ENCODE measurements at places on chromosomes 7 and 10. TPM values are rescaled to one million over a fixed set of nuclear protein-coding genes. Genes with fewer than 3 reads are reported as not detected.
A peak's percentile ranks its signal among the peaks of the same experiment; 100 is the strongest.

GRCh38 chr7:27998382-27998781, 182.2 kb downstream of the JAZF1 start:
- no peaks in the 10 kb centered on the region for H3K27me3 ChIP-seq
- no peak overlapping the region for H3K27ac ChIP-seq
- no peaks in the 10 kb centered on the region for H3K4me1 ChIP-seq
- H3K4me3 ChIP-seq, result no peak overlapping the region
- no peaks in the 10 kb centered on the region for H3K36me3 ChIP-seq
- DNase-seq, result no peak

- no peaks in the 10 kb centered on the region for H3K27me3 ChIP-seq
- DNase-seq, result peak; percentile 91
- peaks cover 3% of the 10 kb centered on the region for H3K36me3 ChIP-seq
- peaks cover 19% of the 10 kb centered on the region for H3K4me1 ChIP-seq
- peak within 1 kb of the TSS; percentile 98 for H3K27ac ChIP-seq
Observed at GRCh38 chr10:73413528-73414229, at the start of gene ANXA7. ANXA7 (minus strand) TSS chr10:73414058; CDS start chr10:73400856, 13,202 bp downstream.

- no peak for DNase-seq
- H3K4me1 ChIP-seq, result peaks cover 44% of the 10 kb centered on the region
- peak overlapping the region; percentile 84 for H3K4me3 ChIP-seq
- no peaks in the 10 kb centered on the region for H3K36me3 ChIP-seq
Observed at GRCh38 chr10:69803809-69804208, 2.1 kb downstream of the COL13A1 start.

- H3K27me3 ChIP-seq, result peaks cover 18% of the 10 kb centered on the region
- H3K27ac ChIP-seq, result no peak overlapping the region
- H3K36me3 ChIP-seq, result no peaks in the 10 kb centered on the region
- peaks cover 10% of the 10 kb centered on the region for H3K4me1 ChIP-seq
- H3K4me3 ChIP-seq, result no peak overlapping the region
- no peak for DNase-seq
Observed at GRCh38 chr10:61346796-61347413, 106.3 kb downstream of the TMEM26 start.

DNA sequence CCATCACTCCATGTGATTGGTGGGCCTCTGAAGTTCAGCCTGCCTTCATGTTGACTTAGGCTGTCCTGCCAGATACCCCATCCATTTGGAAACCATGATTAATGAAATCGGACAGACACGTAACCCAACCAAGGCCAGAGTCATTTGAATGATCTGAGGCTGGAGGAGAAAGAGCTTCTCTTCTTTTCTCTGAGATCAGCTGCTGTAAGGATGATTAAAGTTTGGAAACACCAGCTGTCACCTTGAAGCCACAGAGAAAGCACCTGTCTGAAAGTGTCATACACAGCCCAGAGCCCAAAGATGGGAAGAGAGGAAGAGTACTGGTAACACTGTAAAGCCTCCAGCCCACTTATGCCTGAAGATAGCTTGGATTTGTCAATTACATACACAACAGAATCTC, 22.9 kb downstream of the NEBL start:
- H3K27ac ChIP-seq, result no peak overlapping the region
- no peaks in the 10 kb centered on the region for H3K27me3 ChIP-seq
- DNase-seq, result no peak
- no peak overlapping the region for H3K4me3 ChIP-seq

- H3K4me1 ChIP-seq, result no peaks in the 10 kb centered on the region
- H3K27me3 ChIP-seq, result no peaks in the 10 kb centered on the region
- no peaks in the 10 kb centered on the region for H3K36me3 ChIP-seq
- no peak overlapping the region for H3K4me3 ChIP-seq
Observed at GRCh38 chr7:132805766-132806165, 229.5 kb upstream of the PLXNA4 start.

DNA sequence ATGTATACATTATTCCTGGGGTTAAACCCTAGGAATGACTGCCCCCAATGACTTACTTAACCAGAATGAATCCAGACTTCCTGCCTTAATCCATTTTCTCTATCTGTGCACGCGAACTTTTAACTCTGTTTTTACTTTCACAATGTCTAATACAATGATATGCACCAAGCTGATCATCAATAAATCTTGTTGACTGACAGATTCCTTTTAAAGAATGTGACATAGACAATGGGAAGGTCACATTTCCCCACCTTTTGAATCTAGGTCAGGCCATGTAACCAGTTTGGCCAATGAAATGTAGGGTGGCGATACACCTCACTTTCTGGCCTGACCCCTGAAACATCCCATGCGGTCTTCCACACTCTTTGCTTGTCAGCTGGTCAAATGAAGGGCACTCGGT, 23.2 kb upstream of the ELAPOR2 start:
- no peaks in the 10 kb centered on the region for H3K27me3 ChIP-seq
- DNase-seq, result no peak
- H3K36me3 ChIP-seq, result no peaks in the 10 kb centered on the region
- no peaks in the 10 kb centered on the region for H3K4me1 ChIP-seq
- no peak overlapping the region for H3K4me3 ChIP-seq

DNA sequence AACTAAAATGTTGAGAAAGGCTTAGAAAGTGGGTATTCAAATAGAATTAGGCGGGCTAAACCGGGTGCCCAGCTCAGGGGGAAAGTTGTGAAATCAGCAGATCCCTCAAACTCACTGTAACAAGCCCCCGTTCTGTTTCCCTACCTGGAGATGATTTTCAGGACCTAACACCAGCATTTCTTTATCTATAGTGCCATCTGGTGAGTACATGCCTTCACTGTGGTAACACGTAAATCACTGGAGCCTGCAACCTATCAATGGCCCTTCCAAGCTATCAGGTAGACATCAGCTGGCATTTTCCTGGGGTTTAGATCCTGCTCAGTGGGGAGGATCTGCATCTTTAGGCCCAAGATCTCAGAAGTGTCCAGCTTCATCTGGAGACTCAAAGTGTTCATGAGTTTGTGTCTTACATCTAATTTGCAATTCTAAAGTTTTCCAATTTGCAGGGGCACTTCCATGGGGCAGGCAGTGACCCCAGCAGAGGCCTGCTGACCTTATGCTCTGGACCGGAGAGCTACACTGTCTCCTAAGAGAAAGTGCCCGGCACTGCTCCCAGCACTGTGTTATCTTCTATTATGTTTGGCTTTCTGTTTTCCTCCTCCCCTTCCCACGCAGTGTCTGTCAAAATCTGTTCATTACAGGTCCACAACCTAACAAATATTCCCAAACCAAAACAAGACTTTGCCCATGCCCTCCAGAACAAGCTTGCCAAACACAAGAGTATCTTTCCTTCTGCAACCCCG, 132.5 kb downstream of the LSM5 start:
- no peak for DNase-seq
- H3K27ac ChIP-seq, result no peak overlapping the region
- H3K27me3 ChIP-seq, result peaks cover 30% of the 10 kb centered on the region
- H3K4me1 ChIP-seq, result no peaks in the 10 kb centered on the region

- H3K27me3 ChIP-seq, result no peaks in the 10 kb centered on the region
- H3K36me3 ChIP-seq, result no peaks in the 10 kb centered on the region
- no peak overlapping the region for H3K27ac ChIP-seq
- no peaks in the 10 kb centered on the region for H3K4me1 ChIP-seq
Observed at GRCh38 chr7:106592282-106593027, 68.5 kb downstream of the CCDC71L start.

DNA sequence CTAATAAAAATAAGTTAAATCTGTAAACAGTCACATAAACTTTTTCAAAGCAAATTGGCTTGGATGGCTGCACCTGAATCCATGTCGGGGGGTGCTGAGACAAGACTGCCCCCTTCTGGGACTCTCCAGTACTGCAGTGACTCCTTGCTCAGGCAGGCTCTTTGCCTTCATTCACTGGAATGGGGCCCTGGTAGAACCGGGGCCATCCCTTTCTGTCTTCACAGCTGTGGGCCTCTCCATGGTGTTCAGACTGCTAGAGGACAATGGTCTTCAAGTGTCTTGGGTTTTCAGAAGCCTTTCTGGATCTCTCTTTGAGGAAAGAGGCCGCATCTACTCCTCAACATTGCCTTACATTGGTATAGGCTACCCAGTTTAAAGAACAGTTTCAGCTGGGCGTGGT, 16.1 kb upstream of the IMPDH1 start:
- no peaks in the 10 kb centered on the region for H3K36me3 ChIP-seq
- peaks cover 8% of the 10 kb centered on the region for H3K4me1 ChIP-seq
- no peak overlapping the region for H3K4me3 ChIP-seq
- H3K27ac ChIP-seq, result no peak overlapping the region
- H3K27me3 ChIP-seq, result peaks cover 3% of the 10 kb centered on the region

- no peak overlapping the region for H3K4me3 ChIP-seq
- H3K36me3 ChIP-seq, result peaks cover 12% of the 10 kb centered on the region
- H3K27me3 ChIP-seq, result no peaks in the 10 kb centered on the region
- H3K27ac ChIP-seq, result no peak overlapping the region
- no peaks in the 10 kb centered on the region for H3K4me1 ChIP-seq
Observed at GRCh38 chr10:60679388-60679990, 98.8 kb upstream of the CDK1 start.

DNA sequence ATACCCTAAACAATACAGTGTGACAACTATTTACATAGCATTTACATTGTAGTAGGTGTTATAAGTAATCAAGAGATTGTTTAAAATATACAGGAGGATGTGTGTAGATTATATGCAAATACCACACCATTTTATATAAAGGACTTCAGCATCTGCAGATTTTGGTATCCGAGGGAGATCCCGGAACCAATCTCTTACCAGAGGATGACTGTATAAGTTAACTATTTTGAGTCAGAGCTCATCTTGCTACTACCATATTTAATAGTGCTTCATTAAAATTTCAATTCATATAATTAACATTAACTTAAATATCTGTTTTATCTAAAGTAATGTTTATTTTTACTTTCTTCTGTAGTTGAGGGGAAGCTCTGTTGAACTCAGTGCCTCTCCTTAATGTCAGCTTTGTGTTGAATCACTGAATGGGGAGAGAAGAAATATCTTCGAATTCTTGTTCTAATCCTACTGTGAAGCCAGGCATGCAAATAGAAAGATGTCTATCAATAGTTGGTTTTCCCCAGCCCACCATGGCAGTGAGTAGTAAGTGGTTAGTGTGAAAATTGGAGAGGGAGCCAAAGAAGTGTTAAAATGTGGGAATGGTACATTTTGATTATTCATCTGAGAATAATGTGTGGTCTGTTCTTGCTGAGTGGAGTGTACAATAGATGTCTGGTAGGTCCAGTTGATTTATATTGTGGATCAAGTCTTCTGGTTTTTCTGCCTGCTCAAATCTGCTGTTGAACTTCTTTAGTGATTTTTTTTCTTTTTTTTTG, 90.1 kb upstream of the CYP26C1 start:
- H3K4me1 ChIP-seq, result peaks cover 4% of the 10 kb centered on the region
- H3K27ac ChIP-seq, result no peak overlapping the region
- DNase-seq, result no peak
- H3K4me3 ChIP-seq, result no peak overlapping the region
- no peaks in the 10 kb centered on the region for H3K27me3 ChIP-seq
- H3K36me3 ChIP-seq, result peaks cover 15% of the 10 kb centered on the region

GRCh38 chr10:113443141-113443925, 109.5 kb upstream of the HABP2 start:
- H3K4me1 ChIP-seq, result no peaks in the 10 kb centered on the region
- no peak overlapping the region for H3K27ac ChIP-seq
- peak; percentile 20 for DNase-seq
- peaks cover 12% of the 10 kb centered on the region for H3K27me3 ChIP-seq
- no peak overlapping the region for H3K4me3 ChIP-seq

DNA sequence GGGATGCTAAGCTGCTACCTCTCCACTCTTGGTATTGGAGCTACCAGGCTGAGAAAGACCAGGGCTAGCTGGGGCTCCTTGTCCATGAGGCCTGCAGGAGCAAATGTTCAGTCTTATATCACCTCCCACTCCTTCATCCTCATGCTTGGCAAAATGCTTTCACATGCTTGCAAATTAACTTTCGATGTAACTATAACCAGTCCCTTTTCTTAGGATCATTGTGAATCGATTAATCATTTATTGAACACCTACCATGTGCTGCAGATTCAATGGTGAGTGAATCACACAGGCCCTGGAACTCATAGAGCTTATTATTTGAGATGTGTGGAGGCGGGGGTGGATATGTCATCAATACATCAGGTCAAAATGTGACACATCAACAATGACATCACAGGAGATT, 138.6 kb downstream of the EMX2 start:
- H3K27ac ChIP-seq, result no peak overlapping the region
- peaks cover 19% of the 10 kb centered on the region for H3K27me3 ChIP-seq
- no peak overlapping the region for H3K4me3 ChIP-seq

DNA sequence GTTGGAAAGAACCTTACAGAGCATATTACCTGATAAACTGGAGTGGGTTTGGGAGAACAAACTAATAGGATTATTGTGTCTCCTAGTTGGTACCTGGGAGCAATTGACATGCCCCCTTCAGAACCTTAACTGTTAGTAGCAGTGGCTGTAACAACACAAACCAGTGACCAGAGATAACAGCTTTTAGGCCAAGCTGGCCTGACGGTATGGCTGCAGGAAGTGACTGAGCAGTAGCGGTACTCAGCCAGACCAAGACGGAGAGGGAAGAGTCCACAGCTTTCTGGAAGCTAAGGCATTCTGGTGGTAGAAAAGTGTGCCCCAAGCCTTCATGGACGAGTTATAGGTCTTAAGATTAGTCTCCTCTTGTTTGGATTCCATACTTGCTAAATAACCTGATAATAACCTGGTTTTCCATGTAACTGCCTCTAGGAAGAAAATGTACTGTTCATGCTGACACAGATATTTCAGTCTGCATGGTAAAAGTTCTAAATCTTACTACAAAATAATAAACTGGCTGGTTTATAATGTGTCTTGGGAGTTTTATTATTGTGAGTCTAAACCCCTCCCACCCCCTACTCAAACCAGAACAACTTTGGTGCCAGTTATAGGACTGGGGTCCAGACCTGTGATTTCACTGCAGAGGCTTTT, 11.3 kb downstream of the NOLC1 start:
- H3K27ac ChIP-seq, result no peak overlapping the region
- no peaks in the 10 kb centered on the region for H3K4me1 ChIP-seq
- no peak for DNase-seq
- no peak overlapping the region for H3K4me3 ChIP-seq
- H3K27me3 ChIP-seq, result no peaks in the 10 kb centered on the region

DNA sequence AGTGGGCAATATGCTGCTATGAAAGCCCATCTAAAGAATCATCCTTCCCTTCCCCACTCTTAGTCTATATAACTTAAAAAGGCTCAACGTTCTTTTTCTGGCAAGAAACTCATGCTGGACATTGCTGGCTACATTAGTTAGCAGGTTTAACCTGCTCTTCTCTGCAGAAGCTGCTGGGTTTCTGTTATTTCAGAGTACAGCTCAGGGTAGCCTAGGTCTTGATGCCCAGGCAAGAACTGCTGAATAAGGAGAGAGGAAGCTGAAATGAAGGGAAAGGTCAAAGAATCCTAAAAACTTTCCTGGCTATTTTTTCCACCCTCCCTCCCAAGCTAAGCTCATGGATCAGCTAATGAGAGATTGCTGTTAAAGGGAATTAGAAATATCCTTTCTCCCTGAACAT, 79.4 kb downstream of the ANKIB1 start:
- H3K4me1 ChIP-seq, result no peaks in the 10 kb centered on the region
- no peak overlapping the region for H3K27ac ChIP-seq
- DNase-seq, result no peak
- no peak overlapping the region for H3K4me3 ChIP-seq

GNB2 gene
- 179 TPM for total RNA-seq

ZP3 gene
- total RNA-seq, result not detected

SP8 gene
- total RNA-seq, result 2.0 TPM

CAV2 gene
- total RNA-seq, result 36.0 TPM

TRPV5 gene
- total RNA-seq, result not detected

ZNF488 gene
- total RNA-seq, result 4.9 TPM

ZNF804B gene
- total RNA-seq, result 0.07 TPM

ZNF92 gene
- 17.3 TPM for total RNA-seq

TAS2R3 gene
- total RNA-seq, result 3.2 TPM

CYP2C19 gene
- total RNA-seq, result 3.7 TPM

LRRC18 gene
- not detected for total RNA-seq

CHN2 gene
- 34.0 TPM for total RNA-seq

MRM2 gene
- 35.3 TPM for total RNA-seq

TEX36 gene
- total RNA-seq, result not detected

NEUROD6 gene
- total RNA-seq, result not detected

SOSTDC1 gene
- total RNA-seq, result 6.0 TPM
